ENCODE measurements at places on chromosomes 1 and 21.

GRCh38 chr1:100704473-100704872, 15.1 kb upstream of the VCAM1 start:
- no peak for DNase-seq

DNA sequence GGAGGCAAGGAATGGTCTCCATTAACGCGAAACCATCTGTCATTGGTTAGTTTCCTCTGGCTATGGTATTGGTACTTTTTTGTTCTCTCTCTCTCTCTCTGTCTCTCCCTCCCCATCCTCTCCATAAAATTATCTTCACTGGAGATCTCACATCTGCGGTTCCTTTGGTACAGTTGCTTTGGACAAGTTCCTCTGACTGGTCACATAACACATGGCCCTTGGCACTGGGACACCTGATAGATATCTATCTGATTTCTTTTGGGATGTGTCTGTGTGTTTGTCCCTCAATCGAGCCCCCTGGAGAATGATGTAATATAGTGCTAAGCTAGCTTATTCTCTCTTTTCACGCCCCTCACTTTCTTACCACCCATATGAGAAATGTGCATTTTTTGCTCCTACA, 682.0 kb upstream of the B3GALT2 start:
- no peak for DNase-seq

GRCh38 chr1:78570539-78570938, 49.7 kb upstream of the IFI44L start:
- DNase-seq: no peak

DNA sequence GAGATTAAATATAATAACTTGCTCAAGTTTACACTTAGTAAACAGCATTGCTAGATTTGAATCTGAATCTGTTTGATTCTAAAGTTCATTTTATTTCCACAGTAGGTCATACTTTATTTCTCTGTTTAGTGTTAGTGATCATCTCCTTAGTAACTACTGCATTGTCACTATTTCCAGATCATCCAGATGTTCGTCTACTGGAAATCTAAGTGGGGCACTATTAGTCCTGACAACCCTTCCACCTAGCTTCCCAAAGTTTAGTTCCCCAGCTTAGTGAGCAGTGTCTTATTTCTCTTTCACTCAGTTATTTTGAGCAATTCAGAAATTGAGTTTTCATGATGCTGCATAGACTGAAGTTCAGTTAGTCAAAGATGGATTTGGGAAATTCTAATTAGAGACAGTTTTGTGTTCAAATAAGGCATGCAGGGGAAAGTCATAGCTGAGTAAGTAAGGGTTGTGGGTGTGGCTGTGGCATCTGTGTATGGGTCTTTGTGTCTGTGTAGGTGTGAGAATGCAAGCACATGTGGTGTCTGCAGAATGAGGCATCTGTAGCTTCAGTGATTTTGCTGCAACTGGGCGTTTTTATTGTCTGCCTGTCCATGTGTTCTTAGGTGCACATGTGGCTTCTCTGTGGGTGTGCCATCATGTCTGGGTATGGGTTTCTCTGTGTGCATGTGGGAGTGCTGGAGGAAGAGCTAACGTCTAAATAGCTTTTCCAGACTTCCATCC, 107.3 kb downstream of the NTMT2 start:
- no peak for DNase-seq

DNA sequence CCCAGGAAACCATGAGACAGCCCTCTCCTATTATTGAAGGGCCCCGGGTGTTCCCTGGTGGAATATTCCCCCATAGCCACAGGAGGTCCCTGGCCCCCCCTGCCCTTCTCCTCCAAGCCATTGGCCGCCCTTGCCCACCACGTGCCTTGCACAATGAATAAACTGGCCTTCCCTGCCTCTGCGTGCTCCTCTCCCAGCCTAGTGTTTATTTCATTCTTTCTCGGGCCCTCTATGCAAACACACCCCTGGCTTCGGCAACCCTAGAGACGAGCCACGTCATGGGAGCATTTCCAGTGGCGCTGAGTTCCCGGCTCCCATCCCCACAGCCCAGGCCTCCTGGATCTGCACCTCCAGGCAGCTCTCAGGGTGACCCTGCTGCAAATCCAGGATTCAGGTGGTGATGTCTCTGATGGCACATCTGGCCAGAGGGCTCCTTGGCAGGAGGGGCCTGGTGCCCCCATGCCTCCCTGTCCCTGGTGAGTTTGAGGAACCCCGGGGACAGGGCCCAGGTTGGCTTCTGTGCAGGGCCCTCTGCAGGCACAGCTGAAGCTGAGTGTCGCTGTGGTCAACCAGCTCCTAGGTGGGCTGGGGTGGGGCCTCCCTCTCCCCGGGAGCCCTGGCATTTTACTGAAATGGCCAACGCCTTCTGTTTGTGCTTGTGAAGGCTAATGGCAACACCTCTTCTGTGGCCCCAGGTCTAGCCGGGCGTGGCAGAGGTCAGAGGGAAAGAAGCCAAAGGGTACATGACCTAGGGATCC, 6.2 kb downstream of the KRTAP10-12 start:
- DNase-seq: no peak

DNA sequence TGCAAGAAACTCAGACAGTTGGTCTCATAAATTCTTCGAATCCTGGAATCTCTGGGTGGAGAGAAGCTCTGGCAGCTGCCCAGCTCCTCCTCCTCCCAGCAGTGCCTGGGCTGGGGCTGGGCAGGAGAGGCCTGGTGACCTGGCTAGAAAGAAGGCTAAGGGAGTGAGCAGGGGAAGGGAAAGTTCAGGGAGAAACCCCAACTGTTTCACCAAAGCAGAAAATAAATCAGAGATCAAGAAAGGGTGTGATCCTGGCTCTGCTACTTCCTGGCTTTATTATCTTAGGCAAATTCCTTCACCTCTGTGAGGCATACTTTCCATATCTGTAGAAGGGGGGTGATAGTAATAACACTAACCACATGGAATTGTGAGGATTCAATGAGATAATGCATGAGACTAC, 8.8 kb upstream of the COL16A1 start:
- no peak for DNase-seq

GRCh38 chr21:46000182-46000730, 18.7 kb downstream of the COL6A1 start:
- no peak for DNase-seq

DNA sequence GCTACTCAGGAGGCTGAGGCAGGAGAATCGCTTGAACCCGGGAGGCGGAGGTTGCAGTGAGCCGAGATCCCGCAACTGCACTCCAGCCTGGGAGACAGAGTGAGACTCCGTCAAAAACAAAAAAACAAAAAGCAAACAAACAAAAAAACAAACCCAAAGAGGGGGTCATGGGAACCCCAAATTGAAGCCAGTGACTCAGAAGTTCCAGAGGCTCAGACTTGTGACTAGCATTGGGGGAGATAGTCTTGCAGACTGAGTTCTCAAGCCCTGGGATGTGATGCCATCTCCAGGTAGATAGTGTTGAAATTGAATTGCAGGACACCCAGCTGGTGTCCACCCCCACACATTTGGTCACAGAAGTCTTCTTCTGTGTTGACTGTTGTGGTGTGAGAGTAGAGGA, 24.9 kb upstream of the ENO1 start:
- DNase-seq: no peak

DNA sequence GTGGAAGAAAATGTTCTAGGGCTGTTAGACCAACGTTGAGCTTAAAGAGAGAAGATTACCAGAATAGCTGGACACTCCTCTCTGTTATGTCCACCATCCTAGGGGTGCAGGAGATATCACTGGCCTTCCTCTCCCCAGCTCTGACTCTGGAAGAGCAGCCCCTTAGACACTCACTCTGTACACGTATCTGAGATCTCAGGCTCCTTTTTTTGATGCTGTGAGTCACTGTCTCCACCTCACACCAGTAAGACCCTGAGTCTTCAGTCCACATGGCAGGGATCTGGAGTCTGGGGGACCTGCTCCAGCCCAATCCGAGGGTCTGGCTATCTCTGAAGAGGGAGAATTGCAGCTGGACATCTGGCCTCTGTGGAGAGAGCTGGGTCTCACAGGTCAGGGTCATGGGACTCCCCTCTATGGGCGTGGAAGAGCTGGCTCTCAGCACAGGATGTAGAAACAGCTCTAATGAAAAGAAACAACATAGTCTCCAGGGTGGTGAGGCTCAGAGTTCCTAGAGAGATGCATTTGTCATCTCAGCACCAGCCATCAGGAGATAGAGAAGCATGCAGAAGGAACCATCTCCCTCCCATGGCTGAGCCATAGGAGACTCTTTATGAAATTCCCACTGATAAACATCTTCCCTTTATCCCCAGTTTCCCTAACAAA, 3.5 kb downstream of the FCRL3 start:
- DNase-seq: no peak

- DNase-seq: no peak
These were observed 31.8 kb downstream of the APP start for GRCh38 chr21:26138615-26139257.

- DNase-seq: no peak
These were observed 61.1 kb upstream of the SMYD2 start for GRCh38 chr1:214219902-214220301.

DNA sequence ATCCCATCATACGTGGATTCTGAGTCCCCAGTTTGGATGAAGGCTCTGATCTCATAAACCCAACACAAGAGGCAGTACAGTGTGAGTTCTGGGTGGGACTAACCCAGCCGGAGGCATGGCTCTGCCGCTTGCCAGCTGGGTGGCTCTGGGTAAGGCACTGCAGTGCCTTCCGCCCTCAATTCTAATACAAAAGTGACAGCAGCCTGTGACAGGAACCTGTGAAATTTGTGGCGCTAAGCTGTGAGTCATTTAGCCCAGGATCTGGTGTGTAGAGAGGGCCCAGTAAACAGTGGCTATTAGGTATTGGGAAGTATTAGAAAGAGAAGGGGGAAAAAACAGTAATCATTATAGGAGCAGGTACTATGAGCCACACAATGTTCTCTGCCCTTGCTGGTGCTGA, 23.3 kb downstream of the HSPG2 start:
- DNase-seq: no peak

- DNase-seq: no peak
These were observed 2.5 kb upstream of the HLX start for GRCh38 chr1:220876511-220877376.

DNA sequence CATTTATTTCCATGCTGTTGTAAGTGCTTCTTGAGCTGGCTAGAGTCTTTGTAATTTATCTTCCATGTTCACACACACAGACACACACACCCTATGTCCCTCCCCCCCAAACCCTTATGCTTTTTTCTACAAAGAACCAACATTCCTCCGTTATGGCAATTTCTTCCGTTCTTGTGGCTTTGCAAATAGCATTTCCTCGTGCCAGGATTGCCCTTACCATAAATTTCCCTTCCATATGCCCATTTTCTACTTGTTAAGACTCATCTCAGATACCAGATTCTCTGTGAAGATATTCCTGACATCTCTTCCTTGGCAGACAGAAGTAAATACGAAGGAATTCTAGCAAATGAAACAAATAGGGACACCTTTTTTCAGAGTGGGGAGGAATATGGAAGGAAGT, 26.0 kb downstream of the RALGPS2 start:
- DNase-seq: no peak

GRCh38 chr1:203168256-203168786, 7.3 kb downstream of the MYBPH start:
- no peak for DNase-seq

- no peak for DNase-seq
These were observed 43.4 kb upstream of the DIPK1A start for GRCh38 chr1:93004566-93005251.

- DNase-seq: no peak
These were observed 272.0 kb downstream of the PTPRC start for GRCh38 chr1:198910816-198911215.

DNA sequence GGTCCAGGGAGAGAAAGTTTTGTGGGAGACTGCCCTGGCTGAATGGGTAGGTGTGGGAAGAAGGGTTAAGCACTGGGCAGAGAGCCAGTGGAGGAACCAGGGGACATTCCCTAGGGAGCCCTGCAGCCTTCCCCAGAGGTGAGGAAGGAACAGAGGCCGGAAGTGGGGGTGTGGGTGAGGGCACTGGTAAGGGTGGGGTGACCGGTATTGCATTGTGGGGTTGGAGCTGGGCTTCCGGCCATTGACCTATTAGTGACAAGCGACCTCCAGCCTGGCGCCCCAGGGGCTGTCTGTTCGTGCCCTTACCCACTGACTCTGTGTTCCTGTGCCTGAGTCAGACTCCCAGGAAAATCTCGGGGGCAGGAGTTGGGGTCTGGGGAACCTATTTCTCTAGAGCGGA, 3.5 kb upstream of the TSPAN1 start:
- DNase-seq: no peak

DNA sequence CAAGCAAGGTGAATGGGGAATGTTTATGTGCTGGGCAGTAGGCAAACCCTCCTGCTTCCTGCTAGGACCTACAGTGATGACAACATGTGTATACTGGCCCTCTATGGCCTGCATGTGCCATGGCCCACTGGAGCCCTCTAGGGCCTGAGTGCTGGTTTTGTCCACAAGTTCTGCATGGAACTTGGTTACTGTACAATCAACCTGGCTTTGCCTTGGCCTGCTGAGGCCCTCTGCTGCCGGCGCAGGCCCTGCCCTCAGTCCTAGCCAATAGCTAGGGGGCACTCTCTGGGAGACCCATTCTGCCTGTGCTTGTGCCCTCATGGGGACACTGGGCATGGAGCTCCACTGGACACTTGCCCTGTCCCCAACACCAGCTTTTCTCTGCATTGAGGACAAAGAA, 138.6 kb upstream of the NGF start:
- DNase-seq: no peak
